ENCODE measurements at places on chromosomes 6 and 20.

DNA sequence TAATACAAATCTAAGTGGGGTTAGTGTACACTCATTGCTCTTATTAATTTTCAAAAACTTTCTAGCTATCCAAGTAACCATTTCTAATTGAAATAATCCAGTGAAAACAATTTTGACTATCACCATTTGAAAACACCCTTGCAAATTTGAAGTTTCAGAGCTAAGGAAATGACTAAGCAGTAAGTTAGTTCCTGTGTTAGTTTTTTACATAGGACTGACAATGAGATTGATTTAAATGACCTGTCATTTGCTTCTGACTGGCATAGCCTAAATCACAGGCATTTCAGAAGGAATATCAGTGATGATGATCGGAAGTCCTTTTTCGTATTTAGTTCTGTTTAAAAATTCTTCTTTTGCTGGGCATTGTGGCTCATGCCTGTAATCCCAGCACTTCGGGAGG lies 27.0 kb downstream of the STK4 start:
- no peak for DNase-seq

DNA sequence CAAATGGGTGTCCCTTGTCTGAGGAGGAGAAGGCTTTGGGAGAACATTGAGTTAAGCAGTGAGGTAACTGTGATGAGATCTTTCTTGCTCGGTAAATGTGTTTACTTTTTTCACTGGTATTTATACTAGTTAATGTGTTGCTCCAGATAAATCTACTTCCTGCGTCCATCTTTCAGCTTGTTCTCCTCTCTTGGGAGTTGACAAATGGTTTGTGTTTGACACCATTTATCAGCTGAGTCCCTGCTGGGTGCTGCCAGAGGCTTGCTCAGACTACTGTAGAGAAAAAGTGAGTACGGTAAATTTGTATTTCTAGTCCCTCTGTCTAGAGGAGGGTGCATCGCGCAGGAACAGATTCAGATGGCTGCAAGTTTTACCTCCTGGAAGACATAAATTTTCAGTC lies 8.3 kb upstream of the PRDM1 start:
- no peak for DNase-seq

- DNase-seq: no peak
Observed at GRCh38 chr6:132314432-132314831, 86.8 kb downstream of the MOXD1 start.

DNA sequence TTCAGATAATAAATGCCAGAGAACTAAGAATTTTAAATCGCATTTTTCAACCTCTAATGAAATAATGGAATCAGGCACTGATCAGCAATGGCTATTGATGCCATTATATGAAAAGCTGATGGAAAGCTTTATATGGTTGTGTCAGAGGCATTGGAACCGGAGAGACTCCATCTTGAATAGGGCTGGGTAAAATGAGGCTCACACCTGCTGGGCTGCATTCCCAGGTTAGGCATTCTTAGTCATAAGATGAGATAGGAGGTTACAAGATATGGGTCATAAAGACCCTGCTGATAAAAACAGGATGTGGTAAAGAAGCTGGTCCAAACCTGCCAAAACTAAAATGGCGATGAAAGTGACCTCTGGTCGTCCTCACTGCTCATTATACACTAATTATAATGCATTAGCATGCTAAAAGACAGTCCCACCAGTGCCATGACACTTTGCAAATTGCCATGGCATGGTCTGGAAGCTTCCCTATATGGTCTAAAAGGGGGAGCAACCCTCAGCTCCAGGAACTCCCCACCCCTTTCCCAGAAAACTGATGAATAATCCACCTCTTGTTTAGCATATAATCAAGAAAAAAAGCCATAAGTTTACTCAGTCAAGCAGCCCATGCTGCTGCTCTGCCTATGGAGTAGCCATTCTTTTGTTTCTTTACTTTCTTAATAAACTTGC lies 40.2 kb upstream of the CD83 start:
- DNase-seq: no peak

All from nucleus accumbens (tissue), 56 donors.